Uterus (tissue), 4 donors: ENCODE measurements at places on chromosomes 16 and 17. TPM values are rescaled to one million over a fixed set of nuclear protein-coding genes. Genes with fewer than 3 reads are reported as not detected.

Gene TMEM220
- total RNA-seq, result 2.8 TPM

- no peak for DNase-seq
Observed at GRCh38 chr16:51392521-51393187, 241.6 kb upstream of the SALL1 start.

DNA sequence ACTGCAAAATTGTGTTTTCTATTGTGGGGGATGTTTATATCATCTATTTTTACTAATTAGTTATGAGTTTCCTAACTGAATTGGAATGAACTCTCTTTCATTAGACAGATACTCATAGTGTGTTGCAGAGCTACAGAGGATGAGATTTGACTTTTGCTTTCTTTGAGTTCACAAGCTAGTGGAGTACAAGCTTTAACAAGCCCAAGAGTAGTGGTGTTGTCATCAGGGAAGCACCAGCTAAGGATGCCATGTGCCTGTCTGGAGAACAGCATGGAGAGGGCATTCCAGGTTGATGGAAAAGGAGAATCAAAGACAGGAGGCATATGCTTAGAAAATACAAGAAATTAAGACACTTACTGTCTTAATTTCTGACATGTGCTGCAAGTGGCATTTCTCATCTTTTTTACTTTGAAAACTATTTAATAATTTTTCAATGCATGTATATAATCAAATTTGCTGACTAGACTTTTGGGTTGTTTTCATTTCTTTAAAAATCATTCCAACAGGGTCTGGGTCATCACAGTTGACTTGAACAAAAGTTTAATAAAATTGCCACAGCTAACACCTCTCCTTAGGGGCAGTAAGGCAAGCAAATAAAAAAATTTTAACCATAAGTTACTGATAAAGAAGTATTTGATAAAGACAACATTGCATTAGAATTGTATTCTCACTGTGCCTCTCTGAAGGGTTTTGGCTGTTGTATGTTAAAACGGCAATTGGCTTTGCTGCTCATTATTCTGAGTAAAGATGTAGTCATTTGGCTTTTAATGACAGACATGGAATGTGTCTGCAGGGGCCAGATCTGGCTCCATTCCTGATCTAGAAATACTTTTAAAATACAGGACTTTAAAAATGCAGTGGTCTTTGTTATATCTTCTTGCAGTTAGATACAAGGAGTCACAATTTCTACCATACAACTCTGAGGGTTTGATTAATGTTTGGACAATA is 323.7 kb upstream of the CDH11 start:
- no peak for DNase-seq

- DNase-seq, result no peak
Observed at GRCh38 chr16:21257284-21257683, 20.8 kb downstream of the CRYM start.

Gene MYLK3
- 4.8 TPM for total RNA-seq

- DNase-seq, result peak; percentile 84
Observed at GRCh38 chr17:2058586-2059546, 4.0 kb downstream of the HIC1 start.

Gene CD300H
- not detected for total RNA-seq

GRCh38 chr16:57675741-57676551 is 7.8 kb downstream of the ADGRG3 start:
- no peak for DNase-seq

Gene PITPNM3
- 7.2 TPM for total RNA-seq

- no peak for DNase-seq
Observed at GRCh38 chr16:88462396-88462795, 9.3 kb downstream of the ZFPM1 start.

DNA sequence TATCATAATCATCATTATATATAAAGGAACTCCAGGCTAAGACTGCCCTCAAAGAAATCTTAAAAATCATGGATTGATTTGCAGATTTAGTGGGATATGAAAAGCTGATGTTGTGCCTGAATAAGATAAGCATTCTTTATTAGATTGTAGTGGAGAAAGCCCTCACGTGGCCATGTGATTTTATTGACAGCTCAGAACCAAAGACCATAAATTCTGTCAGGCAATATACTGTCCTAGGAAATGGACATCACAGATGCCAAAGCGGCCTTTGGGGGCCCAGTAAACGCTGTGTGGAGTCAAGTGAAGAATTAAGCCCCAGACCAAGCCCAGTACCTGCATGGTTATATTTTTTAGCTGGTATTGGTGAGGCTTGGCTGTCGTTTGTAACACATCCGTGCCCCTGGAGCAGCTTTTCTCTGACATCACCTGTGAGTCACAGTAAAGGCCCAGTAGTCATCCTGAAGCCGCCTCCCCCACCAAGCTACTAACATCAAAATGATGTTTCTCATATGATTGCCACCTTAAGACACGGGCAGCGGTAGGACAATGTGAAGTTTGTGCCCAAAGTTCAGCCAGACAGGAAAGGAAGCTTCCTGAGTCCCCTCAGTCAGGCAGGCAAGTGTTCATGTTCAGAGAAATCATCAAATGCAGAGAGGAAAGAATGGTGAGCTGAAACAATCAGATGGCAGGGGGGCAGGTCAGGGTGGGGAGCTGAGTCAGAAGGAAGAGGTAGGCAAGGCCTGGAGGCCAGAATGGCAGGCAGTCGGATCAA is 209.4 kb downstream of the IRX3 start:
- no peak for DNase-seq

GRCh38 chr17:35889241-35889640 is 9.1 kb upstream of the CCL5 start:
- no peak for DNase-seq

DNA sequence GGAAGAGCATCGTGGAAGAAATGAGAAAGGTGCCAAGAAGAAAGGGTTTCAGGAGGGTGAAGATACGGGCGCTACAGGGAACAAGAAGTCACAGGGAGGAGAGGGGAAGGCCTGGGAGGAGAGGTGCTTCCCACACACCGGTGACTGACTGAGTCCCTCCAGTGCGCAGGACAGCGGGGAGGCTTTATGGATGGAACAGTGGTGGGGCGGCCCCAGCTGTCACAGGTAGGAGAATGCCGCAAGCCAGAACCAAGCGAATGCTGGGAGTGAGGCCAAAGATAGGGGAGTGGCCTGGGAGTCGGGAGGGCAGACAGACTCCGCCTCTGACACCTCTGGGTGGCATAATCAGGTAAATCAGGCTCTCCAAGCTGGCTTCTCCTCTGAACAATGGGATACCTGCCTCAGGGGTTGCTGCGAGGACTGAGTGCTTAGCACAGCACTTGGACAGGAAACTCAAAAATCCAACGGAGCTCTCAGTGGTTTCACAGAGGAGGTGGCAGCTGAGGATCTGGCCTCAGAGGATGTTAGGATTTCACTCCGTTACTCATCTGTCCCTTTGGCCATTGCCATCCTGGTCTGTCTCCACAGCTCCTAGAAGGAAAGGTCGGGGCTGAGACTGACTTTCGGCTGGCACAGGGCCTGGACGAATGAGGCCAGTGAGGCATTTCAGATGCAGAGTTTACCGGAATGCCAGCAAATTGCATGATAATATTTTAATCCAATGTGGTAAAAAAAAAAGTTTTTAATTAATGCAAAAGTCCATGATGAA is 717 bp upstream of the CNP start:
- DNase-seq, result peak; percentile 63

Gene MYH2
- not detected for total RNA-seq

Gene CCDC102A
- total RNA-seq, result 22.9 TPM

Gene CCL4
- 2.5 TPM for total RNA-seq
